ENCODE measurements at places on chromosomes 7 and 10. TPM values are rescaled to one million over a fixed set of nuclear protein-coding genes. Genes with fewer than 3 reads are reported as not detected.
A peak's percentile ranks its signal among the peaks of the same experiment; 100 is the strongest.

- no peak for DNase-seq
Observed at GRCh38 chr7:38224392-38224791, 46.3 kb downstream of the STARD3NL start.

Gene SYNPO2L
- not detected for total RNA-seq

Gene ZNF789
- total RNA-seq: 32.8 TPM

GRCh38 chr7:107446988-107447387 lies 22.9 kb upstream of the GPR22 start:
- DNase-seq: no peak

DNA sequence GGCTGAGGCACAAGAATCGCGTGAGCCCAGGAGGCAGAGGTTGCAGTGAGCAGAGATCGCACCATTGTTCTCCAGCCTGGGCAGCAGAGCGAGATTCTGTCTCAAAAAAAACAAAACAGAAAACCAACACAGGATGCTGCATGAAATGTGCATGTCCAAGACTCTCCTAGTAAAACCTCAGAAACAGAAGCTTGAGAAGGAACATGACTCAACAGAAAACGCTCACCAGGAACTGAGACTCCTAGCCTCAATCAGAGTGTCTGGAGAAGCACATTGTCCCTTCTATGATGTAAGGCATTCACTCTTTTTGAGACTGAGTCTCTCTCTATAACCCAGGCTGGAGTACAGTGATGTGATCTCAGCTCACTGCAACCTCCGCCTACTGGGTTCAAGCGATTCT lies 168.3 kb downstream of the MYOF start:
- DNase-seq: no peak

- DNase-seq: peak; percentile 74
Observed at GRCh38 chr7:29989257-29989995, at the start of gene SCRN1. TSS of gene SCRN1 (minus strand) at chr7:29989801. CDS start at chr7:29969067, 20,734 bp downstream.

DNA sequence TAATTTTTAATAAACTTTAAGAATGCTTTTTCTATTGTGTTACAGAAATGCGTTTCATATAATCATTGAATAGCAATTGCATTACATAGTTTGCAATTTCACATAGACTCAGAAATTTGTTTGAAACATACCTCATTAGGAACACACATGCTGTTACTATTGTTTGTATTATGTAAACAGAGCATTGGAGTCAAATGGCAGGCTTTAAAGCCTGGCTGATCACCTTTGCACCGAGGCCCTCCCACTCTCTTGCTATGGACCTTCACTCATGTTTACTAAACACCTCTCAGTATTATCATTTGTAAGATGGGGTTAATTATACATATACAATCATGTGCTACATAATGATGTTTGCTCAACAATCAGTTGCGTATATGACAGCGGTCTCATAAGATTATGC lies 203.6 kb upstream of the NPSR1 start:
- no peak for DNase-seq

DNA sequence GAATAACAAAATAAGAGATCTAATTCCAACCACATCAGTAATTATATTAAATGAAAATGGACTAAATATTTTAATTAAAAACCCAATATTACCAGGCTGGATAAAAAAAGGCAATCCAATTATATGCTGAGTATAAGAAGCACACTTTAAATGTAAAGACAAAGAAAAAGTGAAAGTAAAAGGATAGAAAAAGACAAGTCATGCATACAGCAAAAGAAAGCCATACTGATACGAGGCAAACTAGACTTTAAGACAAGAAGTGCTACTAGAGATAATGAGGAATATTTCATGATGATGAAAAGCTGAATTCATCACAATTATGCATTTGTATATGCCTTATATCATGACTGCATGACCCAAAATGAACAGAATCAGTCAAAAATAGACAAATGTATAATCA lies 628.6 kb downstream of the PHTF2 start:
- DNase-seq: no peak

Gene FOXK1
- total RNA-seq: 32.2 TPM

DNA sequence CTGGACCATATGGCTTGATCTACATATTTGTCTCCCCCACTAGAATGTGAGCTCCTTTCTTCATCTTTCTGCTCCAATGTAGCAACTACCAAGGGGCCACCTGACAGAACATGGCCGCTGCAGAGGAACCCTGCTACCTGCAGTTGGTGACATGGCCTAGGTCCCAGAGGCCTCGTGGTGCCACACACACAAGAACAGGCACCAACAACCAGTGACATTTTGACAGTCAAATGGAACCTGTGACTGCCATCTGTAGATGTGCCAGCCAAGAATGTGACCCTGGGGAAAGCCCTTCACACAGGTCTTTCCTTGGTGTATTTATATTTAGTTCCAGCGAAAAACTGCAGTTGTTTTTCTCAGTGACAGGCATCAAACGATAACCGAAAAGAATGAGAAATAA lies 67.9 kb upstream of the ANKRD1 start:
- no peak for DNase-seq

Measured in cerebellum (tissue), 4 donors.